Myocyte (in vitro differentiated cells): ENCODE measurements at places on chromosomes 7 and 10. TPM values are rescaled to one million over a fixed set of nuclear protein-coding genes. Genes with fewer than 3 reads are reported as not detected.

DNA sequence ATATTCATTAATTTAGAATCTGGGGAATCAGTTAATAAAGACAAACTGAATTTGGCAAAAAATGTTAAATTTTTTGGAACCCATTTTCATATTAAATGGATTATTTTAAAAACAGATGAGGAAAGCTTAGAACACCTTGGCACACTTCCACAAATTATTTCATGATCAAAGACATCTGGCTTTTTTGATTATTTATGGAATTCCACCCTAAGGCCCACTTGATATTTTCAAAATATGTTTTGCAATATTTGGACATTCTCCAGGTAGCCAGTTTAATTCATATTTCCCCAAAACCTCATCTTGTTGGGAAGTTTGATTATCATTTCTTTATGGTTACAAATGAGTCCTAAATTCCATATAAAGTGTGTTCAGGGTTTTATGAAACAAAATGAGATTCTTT, 129.9 kb downstream of the DOCK4 start:
- no peak for DNase-seq

- no peak for DNase-seq
Measured at GRCh38 chr10:33287112-33287511, 47.4 kb downstream of the NRP1 start.

DNA sequence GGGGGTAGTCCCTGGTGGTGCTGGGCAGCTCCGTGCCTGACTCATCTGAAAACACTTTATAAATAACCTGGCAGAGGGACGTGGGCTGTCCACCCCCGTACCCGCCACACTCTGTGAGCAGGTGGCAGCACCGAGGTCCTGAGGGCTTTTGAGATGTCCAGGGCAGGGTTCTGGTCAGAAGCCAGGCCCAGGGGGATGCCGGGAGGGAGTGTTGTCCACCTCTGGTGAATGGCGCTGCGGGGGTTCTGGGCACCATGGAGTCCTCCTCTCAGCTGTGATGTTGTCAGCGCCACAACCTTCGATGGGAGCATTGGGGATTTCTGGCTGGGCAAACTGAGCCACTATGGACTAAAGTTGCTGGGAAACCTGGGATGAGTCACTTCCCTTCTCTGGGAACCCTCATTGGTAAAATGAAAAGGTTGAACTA, 27.4 kb upstream of the GOLGA7B start:
- DNase-seq: peak; percentile 51

DNA sequence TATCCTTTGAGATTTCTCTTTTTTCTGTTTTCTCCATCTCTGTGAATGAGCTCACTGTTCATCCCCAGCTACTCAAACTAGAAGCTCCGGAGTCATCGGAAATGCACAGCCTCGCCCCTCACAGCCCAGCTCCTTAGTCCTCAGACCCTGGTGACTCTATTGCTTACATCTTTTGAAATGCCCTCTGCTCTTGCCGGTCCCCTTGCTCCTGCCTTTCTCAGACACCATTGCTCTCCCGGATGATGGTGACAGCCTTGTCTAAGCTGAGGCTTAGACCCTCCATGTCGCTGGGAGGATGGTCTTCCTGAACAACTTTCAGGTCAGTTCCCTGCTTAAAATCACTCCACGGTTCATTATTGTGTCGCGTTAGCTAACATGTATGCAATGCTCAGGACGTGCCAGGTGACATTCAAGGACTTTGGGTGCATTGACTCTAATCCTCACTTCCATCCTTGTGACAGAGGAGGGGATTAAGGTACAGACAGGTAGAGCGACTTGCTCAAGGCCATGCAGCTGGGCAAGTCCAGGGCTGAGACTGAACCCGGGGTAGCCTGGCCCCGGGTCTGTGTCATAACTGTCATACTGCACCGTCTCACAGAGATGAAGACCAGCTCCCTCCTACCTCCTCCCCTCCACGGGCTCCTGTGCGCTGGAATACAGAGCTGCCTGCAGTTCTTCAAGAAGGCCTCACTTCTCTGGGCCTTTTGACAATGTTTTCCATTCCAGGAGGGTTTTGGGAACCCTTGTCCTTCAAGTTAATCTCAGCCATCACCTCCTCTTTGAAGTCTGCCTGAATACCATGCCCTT, 4.3 kb upstream of the UCMA start:
- DNase-seq: no peak

Gene PLXNA4
- under 0.01 and 0.05 TPM in 2 replicates for total RNA-seq

- DNase-seq: peak; percentile 100
Measured at GRCh38 chr10:110918643-110919348, at the start of gene BBIP1. Gene BBIP1 (minus strand): TSS chr10:110919180. CDS start chr10:110918157, 1,023 bp downstream.

Gene C10orf67
- total RNA-seq: not detected in 2 replicates

Gene PNLIPRP1
- not detected in 2 replicates for total RNA-seq

GRCh38 chr7:99078416-99078815, 65.5 kb downstream of the SMURF1 start:
- no peak for DNase-seq

DNA sequence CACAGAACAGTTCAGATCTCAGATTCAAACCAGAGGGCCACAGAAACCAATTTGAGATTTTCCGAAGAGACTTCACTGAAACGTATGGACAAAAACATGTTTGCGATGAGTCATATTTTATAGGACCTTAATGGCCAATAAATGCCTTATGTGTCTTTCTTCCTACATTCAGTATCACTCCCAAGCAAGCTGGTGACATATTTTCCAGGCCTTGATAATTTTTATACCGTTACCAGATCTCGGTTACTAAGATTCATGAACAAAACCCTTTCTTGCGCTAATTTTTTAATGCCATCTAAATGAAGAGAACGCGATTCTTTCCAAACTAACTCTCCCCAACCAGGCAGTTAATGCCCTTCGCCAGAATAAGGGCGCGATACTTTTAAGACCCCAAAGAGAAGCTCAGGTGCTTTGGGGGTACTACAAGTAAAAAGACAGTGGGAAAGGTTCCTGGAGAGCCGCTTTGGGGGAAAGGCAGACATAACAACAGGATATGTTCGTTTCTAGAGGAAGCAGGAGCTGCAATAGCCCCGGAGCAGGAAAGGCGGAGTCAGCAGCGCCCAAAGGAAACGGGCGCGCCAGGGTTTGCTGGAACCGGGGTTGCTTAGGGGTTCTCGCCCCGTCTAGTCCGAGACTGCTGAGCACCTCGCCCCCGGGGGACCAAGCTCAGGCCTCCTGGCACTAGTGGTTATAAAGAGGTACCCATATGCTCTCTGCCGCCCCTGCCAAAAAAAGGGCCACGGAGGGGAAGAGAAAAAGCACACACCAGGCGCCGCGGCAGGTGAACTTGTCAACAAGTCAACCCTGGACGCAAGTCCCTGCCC, 884 bp downstream of the ICA1 start:
- DNase-seq: no peak

DNA sequence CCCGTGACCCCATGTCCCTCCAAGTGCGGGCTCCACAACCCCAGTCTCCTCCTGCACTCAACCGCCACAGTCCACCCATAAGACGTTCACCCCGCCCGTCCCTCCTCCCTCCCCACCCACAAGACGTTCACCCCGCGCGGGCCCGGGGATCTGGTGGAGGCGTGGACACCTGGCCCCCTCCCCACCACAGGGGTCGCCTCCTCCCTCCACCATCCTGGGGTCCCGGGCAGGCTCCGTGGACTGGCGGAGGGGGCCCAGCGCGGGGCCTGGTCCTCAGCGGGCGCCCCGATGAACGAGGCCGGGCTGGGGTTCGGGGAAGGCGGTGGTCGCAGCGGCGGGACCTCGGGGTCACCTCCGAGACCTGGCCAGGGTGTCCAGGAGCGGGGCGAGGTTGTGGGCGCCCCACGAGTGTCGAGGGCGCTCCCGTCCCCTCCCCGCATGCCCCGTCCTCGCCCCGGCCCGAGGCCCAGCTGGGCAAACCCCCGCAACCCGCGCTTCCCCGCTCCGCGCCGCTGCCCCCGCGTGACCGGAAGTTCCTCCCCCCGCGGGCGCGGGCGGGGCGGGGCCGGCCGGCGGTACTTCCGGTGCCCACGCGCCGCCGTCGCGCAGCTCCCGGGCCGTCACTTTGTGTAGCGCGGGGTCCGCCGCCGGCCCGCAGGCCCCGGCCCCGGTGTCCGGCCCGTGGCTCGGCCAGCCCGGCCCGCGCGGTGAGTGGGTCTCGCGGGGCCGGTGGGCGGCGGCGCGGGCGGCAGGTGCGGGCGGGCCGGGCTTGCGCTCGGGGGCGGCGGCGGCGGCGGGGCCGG, at the start of gene ZNF316:
Gene ZNF316 (plus strand): TSS at position 578 of the 803 bp plus-strand sequence. CDS start 5,092 bp downstream, outside the sequence.
- DNase-seq: peak; percentile 70

Gene CALHM3
- not detected in 2 replicates for total RNA-seq

Gene AKR1C4
- total RNA-seq: not detected in 2 replicates

DNA sequence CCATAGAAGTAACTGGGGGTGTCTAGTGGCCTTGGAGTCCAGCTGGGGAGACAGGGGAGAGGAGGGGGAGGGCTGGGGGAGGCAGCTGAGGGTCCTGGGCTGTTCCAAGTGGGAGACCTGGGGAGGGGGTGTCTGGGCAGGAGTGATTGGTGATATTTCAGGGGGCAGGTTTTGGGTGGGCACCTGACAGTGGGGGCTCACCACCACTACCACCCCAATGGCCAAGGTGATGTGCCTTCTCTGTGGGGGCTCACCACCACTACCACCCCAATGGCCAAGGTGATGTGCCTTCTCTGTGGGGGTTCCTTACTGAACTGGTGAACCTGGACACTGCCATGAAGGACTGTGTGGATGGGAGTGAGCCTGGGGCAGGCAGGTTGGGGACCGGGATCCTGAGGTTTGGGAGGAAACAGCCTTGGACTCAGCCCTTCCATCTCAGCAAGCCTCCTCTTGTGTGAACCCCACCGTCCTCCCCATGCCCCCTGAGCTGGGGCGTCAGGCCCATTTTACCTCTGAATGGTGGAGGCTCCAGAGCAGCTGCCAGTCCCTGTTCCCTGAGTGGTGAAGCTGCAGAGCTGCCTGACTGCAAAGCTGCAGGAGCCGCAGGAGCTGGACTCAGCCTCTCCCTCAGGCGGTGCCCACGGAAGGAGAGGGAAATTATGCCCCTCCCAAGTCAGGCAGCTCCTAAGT, 50.6 kb upstream of the ZNF716 start:
- DNase-seq: no peak
